ENCODE measurements at places on chromosomes 16 and 17.
A peak's percentile ranks its signal among the peaks of the same experiment; 100 is the strongest.

- no peak for DNase-seq
Measured at GRCh38 chr17:17872547-17873345, 36.0 kb upstream of the SREBF1 start.

DNA sequence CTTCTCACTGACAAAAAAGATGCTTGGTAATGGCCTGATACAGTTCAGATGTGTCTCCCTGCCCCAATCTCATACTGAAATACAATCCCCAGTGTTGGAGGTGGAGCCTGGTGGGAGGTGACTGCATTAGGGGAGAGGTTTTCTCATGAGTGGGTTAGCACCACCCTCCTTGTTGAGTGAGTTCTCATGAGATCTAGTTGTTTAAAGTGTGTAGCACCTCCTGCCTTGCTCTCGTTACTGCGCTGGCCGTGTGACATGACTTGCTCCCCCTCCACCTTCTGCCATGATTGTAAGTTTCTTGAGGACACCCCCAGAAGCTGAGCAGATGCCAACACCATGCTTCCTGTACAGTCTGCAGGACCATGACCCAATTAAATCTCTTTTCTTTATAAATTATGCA lies 5.0 kb downstream of the TSR1 start:
- no peak for DNase-seq

GRCh38 chr17:48728232-48729231 lies at the start of gene HOXB13:
Gene HOXB13, minus strand, starts transcription at chr17:48728750. Its CDS starts 157 bp downstream, at chr17:48728593.
- no peak for DNase-seq

DNA sequence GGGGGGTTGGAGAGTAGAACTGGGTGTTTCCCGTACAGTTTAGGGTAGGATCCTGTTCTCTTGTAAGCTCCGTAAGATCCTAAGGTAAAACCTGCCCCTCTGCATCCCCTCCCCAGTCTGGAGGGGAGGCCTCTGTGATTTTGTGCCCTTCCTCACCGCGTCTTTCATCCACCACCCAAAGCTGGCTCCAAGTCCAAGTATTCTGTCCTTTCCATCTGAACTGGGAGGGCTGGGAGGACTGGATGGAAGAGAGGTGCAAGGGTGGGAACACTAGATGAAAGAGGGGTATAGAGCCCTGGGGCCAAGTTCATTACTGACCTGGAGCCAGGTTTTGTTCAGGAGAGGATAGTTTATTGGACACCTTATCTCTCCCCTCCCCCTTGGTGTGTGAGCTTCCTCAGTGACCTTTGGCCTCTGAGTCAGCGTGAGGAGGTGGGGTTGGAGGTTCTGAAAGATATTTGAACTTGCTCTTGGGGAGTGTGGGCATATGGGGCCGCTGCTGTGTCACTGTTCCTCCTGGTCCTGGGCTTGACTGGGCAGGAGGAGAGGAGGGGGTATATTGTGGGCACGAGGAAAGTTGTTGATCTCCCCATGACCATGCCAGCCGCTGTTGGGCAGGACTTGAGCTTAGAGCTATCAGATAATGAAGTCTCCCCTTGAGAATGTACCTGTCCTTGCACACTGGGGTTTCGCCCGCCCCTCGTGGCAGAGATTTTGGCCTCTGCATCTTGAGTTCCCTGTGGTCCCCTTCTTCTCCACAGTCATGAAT lies 1.6 kb downstream of the LASP1 start:
- DNase-seq = peak; percentile 45

DNA sequence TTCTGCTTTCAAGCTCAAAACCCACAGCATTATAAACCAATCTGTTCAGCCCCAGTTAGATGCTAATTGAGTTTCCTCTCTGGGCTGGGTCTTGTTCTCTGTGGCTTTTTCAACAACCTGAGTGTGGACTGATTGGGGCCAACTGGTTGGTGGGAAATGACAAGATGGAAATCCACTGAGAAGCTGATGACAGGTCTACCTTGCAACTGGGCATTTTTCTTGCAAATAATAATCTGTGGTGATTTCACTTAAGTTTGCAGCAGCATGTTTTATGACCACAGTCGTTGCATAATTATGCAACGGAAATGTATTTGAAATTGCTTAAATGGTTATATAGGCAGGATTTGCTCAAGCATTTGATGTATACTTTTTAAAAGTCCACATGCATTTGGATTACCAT lies 69.9 kb downstream of the AKAP1 start:
- DNase-seq = no peak

GRCh38 chr17:82272495-82273326 lies 789 bp downstream of the CSNK1D start:
- DNase-seq = no peak

DNA sequence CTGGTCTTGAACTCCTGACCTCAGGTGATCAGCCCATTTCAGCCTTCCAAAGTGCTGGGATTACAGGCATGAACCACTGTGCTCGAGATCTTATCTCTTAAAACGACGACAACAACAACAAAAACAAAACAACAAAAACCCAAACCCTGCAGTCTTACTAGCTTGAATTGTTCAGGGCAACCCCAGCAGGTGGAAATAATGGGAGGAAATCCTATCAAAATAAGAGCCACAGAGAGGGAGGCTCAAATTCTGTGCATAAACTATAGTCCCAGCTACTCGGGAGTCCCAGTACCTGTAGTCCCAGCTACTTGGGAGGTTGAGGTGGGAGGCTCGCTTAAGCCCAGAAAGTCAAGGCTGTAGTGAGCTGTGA lies 16.5 kb upstream of the ATP6V0A1 start:
- DNase-seq = no peak

- DNase-seq = no peak
Measured at GRCh38 chr17:80064696-80065095, 28.3 kb downstream of the CCDC40 start.

GRCh38 chr17:72401883-72402726 lies 281.3 kb downstream of the SOX9 start:
- no peak for DNase-seq

Measured in GM12878 (cell line).